ENCODE measurements at places on chromosomes 16 and 17. TPM values are rescaled to one million over a fixed set of nuclear protein-coding genes. Genes with fewer than 3 reads are reported as not detected.

- no peak for DNase-seq
These were observed 6.2 kb downstream of the ITGAE start for GRCh38 chr17:3794557-3795389.

- no peak for DNase-seq
These were observed 49.5 kb downstream of the BAHCC1 start for GRCh38 chr17:81444610-81445339.

GRCh38 chr17:42077755-42078154 lies 20.5 kb downstream of the ZNF385C start:
- DNase-seq: no peak

DNA sequence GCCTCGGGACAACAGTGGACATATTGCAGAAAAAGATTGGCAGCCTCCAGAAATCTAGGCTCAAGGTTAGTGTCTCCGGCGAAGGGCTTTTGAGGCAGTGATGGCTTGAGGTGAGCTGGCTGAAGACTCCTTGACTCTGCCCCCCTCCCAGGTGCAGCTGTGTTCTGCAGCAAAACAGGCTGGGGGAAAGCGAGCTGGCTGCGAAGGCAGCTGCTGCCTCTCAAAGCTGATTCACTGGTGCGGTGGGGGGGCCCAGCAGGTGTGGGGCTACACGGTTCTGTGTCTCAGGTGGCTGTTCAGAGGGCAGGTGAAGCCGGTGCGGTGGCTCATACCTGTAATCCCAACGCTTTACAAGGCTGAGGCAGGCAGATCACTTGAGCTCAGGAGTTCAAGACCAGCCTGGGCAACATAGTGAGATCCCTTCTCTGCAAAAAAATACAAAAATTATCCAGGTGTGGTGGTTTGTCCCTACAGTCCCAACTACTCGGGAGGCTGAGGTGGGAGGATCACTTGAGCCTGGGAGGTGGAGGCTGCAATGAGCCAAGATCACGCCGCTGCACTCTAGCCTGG lies 22.9 kb downstream of the C16orf96 start:
- no peak for DNase-seq

GRCh38 chr16:2343211-2343610 lies 2.7 kb upstream of the ABCA3 start:
- DNase-seq: no peak

- peak; percentile 90 for DNase-seq
These were observed 30.3 kb downstream of the CACNA1H start for GRCh38 chr16:1182950-1183907.

DNA sequence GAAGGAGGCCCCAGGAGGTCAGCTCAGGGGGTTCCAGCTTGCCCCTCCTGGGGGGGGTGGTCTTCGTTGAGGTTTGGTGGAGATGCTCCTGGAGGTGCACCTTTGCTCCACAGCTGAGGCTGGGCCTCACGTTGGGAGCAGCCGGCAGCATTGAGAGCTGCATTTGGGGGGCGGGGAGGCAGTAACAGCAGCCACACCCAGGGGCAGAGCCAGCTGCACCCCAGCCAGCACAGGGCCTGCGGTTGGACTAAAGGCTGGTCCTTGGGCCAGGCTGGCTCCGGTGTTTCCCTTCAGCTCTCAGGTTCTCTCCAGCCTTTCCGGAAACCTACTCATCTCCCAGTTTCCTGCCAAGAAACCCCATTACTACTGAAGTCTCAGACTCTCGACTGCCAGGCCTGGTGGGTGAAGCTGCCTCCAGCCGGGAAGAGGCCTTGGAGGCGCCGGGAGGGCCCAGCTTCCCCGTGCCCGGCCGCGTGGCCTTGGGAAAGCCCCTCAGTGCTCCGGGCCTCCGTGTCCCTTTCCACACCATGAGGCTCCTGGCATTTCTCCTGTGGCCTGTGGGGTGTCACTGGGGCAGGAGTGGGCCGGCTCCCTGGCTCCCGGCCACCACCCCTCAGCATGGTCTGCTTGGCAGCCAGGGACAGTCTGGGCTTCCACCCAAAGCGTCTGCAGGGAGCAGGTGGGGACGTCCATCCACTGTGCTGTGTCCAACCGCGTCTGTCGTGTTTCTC lies 14.0 kb upstream of the BAIAP2 start:
- no peak for DNase-seq

GRCh38 chr16:25148568-25149215 lies 37.1 kb downstream of the LCMT1 start:
- DNase-seq: no peak

GRCh38 chr16:76946879-76947278 lies 244.1 kb upstream of the MON1B start:
- no peak for DNase-seq

DNA sequence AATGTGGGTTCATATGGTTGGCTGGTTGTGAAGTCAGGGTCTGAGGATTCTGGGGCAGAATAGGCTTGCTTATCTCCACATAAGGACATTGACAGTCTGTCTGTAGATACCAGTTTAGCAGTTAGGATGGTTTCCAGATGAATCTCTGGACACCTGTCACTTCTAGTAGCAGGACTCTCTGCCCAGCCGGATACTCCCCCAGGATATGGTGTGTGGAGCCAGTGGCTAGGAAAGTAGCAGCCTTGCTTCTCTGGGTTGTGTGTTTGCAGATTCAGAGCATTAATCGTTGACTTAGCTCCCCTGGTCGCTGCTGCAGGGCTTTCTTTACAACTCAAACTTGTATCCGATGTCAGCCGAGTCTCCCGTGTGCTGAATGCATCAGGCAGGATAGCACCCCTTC lies 45.2 kb downstream of the CLEC16A start:
- DNase-seq: no peak

DNA sequence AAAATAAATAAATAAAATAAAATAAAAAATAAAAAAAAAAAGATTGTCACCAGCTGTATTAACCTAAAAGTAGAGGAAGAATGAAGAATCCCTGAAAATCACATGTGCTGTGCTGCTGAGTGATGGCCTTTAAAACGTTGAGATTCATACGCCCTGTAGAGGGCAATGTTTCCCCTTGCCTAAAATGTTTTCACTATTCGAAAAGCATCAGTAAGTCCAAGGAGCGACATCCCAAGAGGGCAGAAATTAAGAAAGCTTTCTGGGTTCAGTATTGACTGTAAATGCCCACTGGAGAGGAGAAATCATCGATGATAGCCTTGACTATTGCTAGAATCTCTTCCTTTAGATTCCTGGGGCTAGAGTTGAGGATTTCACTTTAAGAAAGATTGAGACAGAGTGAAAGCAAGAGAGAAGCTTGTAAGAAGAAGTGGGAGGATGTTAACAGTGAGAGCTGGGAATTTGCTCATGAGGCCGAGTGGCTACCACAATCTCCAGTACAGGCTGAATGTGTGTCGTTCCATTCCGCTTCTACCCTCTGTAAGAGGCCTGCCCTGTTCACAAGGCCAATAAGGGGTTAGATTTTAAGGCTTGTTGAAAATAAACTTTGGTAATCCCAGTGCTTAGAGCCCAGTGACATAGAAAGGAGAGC lies 170.8 kb upstream of the FAM20A start:
- DNase-seq: peak; percentile 71

The PERCC1 gene
- total RNA-seq: not detected

The G6PC3 gene
- total RNA-seq: 56.9 TPM

The SLC35G6 gene
- not detected for total RNA-seq
